ENCODE measurements at places on chromosomes 7 and 10. TPM values are rescaled to one million over a fixed set of nuclear protein-coding genes. Genes with fewer than 3 reads are reported as not detected.

GRCh38 chr7:31051598-31052486, at the start of gene ADCYAP1R1:
Gene ADCYAP1R1 (plus strand): TSS chr7:31052308. CDS start chr7:31063265, 10,957 bp downstream.
- no peak for DNase-seq

GRCh38 chr10:17644485-17644943, 563 bp downstream of the STAM start:
- DNase-seq = no peak

DNA sequence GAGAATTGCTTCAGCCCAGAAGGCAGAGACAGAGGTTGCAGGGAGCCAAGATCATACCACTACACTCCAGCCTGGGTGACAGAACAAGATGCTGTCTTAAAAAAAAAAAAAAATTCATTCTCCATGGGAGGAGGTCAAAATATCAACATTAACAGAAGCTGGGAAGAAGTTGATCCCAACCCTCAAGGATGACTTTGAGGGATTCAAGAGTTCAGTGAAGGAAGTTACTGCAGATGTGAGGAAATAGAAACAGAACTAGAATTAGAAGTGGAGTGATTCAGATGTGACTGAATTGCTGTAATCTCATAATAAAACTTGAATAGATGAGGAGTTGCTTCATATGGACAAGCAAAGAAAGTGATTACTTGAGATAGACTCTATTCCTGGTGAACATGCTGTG, 19.7 kb upstream of the RPEL1 start:
- no peak for DNase-seq

Gene FAM20C
- 121 TPM for total RNA-seq

DNA sequence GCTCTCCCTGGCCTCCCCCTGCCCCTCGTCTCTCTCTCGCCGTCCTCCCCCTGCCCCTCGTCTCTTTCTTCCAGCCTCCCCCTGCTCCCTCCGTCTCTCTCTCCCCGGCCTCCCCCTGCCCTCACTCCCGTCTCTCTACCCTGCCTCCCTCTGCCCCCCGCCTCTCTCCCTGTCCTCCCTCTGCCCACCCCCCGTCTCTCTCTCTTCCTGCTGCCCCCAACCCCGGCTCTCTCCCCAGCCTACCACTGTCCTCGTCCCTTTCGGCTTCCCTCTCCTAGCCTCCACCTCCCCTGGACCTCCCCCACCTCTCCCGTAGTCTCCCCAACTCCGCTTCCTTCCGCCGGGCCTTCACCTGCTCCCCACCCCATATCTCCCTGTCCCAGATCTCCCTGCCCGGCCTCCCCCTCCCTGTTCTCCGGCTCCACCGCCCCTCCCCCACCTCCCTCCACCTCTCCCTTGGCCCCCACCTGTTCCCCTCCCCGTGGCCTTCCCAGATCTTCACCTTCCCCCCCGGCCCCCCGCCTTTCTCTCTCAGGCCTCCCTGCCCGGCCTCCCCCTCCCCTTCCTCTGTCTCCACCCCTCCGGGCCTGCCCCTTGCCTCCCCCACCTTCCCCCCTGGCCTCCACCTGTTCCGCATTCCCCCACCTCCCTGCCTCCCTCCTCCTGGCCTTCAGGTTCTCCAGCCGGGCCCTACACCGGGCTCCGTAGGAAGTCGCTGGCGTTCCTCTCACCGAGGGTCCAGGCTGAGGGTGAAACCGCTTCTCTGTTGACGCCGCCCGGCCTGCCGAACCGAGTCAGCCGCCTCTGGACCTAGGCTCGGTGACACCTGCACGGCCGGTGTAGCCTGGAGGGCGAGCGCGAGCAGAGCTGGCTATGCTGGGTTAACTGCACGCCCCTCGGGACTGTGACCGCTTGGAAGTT, 1.2 kb downstream of the GET4 start:
- DNase-seq = no peak

DNA sequence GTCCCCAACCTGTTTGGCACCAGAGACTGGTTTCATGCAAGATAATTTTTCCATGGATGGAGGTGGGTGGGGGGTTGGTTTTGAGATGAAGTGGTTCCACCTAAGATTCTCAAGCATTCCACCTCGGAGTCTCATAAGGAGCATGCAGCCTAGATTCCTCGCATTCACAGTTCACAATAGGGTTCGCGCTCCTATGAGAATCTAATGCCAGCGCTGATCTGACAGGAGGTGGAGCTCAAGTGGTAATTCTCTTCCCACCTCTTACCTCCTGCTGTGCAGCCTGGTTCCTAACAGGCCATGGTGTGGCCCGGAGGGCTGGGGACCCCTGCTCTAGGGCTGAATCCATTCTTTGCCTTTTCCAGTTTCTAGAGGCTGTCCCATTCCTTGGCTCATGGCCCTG, 19.1 kb upstream of the CDK1 start:
- DNase-seq = no peak

Gene PIP4K2A
- total RNA-seq = 49.6 TPM

- no peak for DNase-seq
These were observed 192.7 kb downstream of the SEC23IP start for GRCh38 chr10:120085096-120085796.

DNA sequence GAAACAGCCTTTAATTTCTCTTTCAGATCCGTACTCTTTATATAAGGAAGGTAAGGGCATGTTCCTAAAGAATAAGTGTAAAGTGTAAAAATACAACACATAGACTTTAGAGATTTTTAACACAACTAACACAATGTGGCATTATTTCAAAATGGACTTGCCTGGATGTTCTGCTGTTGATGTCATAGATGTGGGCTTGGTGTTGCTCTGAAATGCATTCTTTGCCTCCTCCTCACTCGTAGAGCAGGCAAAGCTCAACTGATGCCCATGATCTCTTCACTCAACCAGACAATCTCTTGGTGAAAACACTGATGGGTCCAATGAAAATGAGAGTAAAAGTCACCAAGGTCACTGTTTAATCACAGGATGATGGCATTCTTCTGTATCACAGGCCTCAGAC, 174.2 kb upstream of the TCERG1L start:
- DNase-seq = no peak

Gene ZNF800
- 40.2 TPM for total RNA-seq

Gene COL13A1
- not detected for total RNA-seq

- no peak for DNase-seq
These were observed 15.4 kb downstream of the ACSL5 start for GRCh38 chr10:112389271-112389822.

GRCh38 chr7:618539-619367, 99.1 kb upstream of the PDGFA start:
- no peak for DNase-seq

- DNase-seq = no peak
These were observed 335.7 kb downstream of the GPR37 start for GRCh38 chr7:124429923-124430322.

Gene ARID5B
- 126 TPM for total RNA-seq

GRCh38 chr10:111177379-111177778, 100.5 kb downstream of the ADRA2A start:
- DNase-seq = no peak

GRCh38 chr7:134593530-134594392, 44.9 kb downstream of the AKR1B15 start:
- DNase-seq = no peak
